ENCODE measurements at places on chromosomes 4 and X.

GRCh38 chr4:3083732-3084131 lies 9.3 kb downstream of the HTT start:
- DNase-seq: no peak

DNA sequence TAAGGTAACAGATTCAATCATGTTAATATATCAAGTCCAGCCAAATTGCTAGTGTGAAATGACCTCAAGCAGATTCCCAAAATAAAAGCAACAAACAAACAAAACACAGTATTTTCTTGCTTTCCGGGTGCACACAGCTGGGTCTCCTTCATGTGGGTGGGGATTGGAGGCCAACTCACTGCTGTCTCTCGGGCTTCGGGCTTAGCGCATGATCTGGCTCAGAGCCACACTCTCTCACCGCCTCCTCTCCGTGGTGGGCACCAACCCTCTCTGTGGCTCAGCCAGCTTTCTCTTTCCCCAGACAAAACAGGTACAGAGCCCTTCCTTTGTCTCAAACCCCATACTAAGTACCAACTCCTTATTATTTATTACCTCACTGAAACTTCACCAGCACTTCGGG lies 2.9 kb upstream of the REELD1 start:
- no peak for DNase-seq

- no peak for DNase-seq
Observed at GRCh38 chr4:21768349-21769310, 179.9 kb downstream of the KCNIP4 start.

- no peak for DNase-seq
Observed at GRCh38 chr4:40228497-40229365, 31.9 kb downstream of the RHOH start.

- no peak for DNase-seq
Observed at GRCh38 chrX:77949840-77950239, 19.6 kb downstream of the PGAM4 start.

- no peak for DNase-seq
Observed at GRCh38 chr4:31071508-31072486, 351.6 kb downstream of the PCDH7 start.

DNA sequence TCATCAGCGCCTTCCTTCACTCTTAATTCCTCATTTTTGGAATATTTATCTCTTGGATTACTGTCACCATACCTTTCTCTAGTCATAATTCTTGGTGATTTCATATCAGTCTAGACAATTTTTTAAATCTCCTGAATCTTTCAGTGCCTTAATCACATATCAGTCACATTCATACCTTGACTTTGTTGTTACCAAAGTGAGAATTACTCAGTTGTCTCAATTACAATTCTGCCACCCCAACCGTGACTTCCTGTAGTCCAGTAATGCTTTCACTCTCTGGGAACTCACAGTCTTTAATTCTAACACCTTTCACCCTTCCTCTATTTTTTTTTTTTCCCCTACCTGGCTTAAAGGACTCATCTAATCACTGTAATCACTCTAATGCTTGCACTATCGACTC lies 1275.3 kb upstream of the TENM3 start:
- no peak for DNase-seq

DNA sequence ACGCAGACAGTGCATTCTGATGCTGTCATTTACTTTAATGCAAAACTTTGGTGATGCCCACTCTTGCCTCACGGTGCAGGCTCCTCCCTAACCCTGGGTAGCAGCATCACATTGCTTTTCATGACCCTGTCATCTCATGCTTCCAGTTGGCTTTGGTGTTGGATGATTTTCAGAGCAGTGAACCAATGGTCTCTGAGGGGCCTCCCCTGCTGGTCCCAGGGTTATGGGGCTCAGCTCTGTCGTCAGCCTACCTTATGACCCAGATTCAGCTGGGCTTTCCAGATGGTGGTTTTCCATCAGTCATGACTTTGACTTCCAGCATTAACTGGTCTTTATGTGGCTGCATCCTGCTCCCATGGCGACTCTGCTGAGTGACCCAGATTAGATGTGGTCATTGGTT lies 56.0 kb downstream of the NOP14 start:
- DNase-seq: no peak

DNA sequence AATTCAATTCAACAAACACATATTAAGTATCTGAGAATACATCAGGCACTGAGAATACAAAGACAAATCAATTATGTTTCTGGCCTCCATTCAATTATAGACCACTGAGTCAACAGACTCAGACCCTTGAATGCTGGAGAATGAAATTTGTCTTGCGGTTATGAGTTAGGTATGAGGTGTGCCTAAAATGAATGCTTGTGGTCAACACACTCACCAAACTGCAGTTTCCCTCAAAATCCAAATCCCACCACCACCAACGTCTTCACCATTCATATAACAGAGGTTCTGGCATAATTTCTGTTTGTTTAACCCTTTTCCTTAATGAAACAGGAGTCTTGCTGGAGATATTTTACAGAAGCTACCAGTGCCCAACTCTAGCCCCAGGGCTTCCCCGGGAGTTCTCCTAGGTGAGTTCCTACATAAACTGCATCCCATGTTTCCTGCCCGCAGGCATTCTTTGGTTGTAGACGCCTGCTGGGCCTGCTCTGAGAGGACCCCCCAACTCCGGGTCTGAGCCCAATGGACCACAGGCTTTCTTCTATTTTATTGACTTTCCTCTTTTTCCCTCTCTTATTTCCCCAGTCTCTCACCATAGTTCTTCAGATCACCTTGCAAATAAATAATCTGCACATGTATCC lies 119.2 kb downstream of the DDX53 start:
- no peak for DNase-seq

GRCh38 chrX:38973322-38973721 lies 172.1 kb downstream of the MID1IP1 start:
- no peak for DNase-seq

- no peak for DNase-seq
Observed at GRCh38 chr4:126599746-126600145, 1033.0 kb upstream of the INTU start.

DNA sequence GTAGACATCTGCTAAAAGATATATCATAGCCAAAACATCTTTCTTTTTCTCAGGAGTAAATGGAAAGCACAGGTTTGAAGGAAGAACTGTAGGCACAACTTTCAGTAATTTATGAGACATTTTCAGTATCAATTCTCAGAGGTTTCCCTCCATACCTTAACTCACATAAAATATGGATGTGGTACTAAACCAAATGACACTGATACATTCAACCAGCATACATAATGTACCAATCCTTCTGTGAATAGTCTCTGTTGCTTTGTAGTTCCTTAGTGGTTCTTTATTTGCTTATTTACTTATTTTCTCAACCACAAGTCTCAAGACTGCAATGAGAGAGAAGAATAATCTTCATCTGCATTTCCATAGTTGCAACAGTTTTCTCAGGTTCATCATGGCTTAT lies 96.1 kb downstream of the ARHGAP24 start:
- DNase-seq: no peak

DNA sequence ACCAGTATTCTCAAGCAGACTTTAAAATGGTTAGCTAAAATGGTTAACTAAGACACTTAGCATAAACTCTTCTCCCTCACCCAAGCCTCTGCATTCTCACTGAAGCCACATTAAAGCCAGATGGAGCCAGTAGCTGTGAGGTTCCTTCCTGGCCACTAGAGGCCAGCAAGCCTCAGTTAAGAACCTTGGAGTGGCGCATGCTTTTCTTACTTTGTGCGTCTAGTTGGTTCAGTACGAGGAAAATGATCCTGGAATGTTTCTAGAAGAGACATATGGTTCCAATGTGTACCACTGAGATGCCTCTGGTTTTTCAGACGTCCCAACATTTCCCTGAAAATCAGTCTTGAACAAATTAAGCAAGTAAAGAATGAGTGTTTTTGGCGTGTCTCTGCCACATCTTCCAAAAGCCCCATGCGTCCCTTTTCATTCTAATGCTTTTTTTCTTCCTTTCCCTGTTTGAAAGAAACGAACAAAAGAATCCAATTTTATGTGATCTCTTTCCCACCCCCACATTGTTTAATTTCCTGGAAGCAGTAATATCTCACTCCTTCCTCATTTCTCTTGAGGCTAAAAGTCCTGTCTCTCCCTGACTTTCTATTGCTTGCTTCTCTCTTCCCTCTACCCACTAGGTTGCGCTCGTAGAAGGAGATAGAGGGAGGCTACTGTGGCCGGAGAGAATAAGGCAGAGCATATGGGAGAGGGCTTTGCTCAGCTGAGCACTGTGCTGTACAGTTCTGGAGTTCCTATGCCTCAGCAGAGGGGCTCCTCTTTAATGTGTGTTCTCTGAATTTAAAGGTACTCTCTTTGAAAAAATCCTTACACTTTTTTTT lies 82.9 kb upstream of the TAB3 start:
- DNase-seq: no peak

- DNase-seq: no peak
Observed at GRCh38 chr4:40473578-40474388, 138.7 kb downstream of the CHRNA9 start.

GRCh38 chr4:126827669-126828068 lies 805.1 kb upstream of the INTU start:
- DNase-seq: no peak

GRCh38 chrX:445727-446126 lies 59.0 kb upstream of the PPP2R3B start:
- no peak for DNase-seq

DNA sequence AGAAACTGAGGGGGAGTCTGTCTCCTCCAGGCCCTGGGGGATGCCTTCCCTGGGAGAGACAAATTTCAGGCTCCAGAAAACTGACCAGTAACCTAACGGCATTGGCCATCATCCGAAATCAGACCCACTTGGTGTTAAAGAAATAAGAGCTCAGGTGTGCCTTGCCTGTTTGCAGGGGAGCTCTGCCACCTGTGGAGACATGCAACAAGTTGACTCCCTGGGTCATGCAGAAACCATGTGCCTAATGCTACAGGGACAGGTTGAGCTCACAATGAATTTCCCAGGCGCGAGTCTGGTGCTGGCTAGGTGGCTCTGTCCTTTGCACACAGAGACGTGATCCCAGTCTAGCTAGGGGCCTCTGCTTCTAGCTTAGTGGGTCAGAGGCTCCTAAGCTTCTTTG lies 95.8 kb upstream of the KIT start:
- DNase-seq: no peak

DNA sequence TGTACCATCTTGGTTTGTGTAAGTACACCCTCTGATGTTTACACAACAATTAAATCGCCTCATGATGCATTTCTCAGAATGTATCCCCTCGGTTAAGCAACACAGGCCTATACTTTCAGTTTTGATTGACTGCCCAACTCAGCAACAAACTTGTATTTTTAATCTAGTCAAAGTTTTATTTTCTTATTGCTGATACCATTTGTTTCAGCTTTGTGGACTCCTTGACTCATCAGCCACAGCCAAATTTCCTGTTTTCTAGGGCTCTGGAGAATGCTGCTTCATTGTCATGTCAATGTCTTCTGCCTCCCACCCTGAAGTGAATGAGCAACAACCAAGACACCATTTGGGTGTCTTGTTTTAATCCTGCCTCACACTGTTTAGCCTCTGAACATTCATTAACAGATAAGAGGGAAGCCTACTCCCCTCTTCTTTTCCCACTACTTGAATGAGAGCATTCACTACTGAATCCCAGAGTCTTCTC lies 14.0 kb downstream of the BBS12 start:
- no peak for DNase-seq

DNA sequence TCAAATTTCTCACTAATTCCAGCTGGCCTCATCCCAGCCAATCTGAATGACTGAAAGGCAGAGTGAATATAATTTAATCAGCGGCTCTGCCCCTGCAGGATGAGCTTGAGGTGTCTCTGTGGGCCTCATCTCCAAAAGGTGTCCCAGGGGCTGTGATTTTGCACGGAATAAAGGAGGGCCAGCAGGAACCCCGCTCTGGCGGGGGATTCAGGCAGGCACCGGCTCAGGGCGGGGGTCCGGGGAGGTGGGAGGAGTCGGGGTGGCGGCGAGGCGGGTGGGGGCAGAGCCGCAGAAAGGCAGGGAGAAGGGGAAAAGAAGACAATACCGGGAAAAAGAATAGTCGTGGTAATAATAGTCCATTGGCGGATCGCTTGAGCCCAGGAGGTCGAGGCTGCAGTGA lies 16.0 kb upstream of the ERCC6L start:
- no peak for DNase-seq

DNA sequence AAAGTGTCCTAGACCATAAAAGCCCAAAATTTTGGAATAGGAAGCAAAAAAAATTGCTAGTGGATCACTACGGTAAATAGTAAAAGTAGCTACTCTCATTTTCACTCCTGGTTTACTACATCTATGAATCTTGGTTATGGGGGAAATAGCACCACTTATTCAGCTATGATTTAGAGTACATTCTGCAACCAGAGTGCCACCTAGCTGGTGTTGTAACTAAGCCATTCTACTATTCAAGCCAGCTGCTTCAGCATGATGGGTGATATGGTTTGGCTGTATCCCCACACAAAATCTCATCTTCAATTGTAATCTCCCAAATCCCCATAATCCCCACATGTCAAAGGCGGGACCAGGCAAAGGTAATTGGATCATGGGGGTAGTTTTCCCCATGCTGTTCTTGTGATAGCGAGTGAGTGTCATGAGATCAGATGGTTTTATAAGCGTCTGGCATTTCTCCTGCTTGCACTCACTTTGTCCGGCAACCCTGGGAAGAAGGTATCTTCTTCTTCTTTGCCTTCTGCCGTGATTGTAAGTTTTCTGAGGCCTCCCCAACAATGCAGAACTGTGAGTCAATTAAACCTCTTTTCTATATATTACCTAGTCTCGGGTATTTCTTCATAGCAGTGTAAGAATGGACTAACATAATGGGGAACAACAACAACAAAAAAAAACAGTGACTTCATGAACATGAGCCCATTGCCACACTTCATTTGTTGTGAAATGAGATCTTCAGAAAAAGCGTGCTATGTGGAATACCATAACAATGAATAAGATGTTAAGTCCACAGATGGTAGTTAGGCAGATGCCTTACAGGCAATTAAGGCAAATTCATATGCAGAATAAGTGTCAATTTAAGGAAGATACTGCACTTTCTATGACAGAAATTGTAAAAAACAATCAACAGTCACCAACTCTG lies 280.1 kb downstream of the PABPC4L start:
- DNase-seq: no peak

- no peak for DNase-seq
Observed at GRCh38 chrX:108875548-108875947, 139.2 kb upstream of the IRS4 start.

- no peak for DNase-seq
Observed at GRCh38 chrX:10971176-10971575, 140.0 kb upstream of the HCCS start.

- DNase-seq: no peak
Observed at GRCh38 chrX:129908636-129909035, 2.7 kb downstream of the UTP14A start.

- no peak for DNase-seq
Observed at GRCh38 chr4:180636696-180637404, 1606.4 kb upstream of the TENM3 start.

GRCh38 chrX:100659431-100660137 lies 15.6 kb downstream of the SRPX2 start:
- no peak for DNase-seq

GRCh38 chr4:61200916-61201526 lies 895 bp downstream of the ADGRL3 start:
- no peak for DNase-seq

DNA sequence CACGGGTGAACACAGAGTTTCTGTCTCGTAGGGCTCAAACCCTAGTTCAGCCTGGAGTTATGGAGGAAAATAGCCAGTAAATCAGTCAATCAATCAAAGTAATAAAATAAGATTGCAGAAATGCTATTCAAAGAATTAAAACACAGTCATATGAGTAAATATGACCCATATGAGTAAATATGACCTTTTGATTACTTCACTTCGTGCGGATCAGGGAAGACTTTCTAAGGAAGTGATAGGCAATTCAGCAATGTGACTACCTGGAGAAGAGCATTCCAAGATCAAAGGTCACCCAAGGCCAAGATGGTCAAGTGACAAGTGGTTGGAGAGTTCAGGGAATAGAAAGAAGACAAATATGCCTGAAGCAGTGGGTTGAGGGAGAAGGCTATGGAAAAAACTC lies 722.6 kb downstream of the ADGRL3 start:
- DNase-seq: no peak

Data from lower leg skin (tissue), 4 donors.